ENCODE measurements at places on chromosomes 2 and 18. TPM values are rescaled to one million over a fixed set of nuclear protein-coding genes. Genes with fewer than 3 reads are reported as not detected.

The SERPINB13 gene
- total RNA-seq = not detected

The NDUFV2 gene
- 170 TPM for total RNA-seq

The SAG gene
- not detected for total RNA-seq

The FOXI3 gene
- not detected for total RNA-seq

The UGT1A5 gene
- total RNA-seq = 1.6 TPM

The CRYBA2 gene
- not detected for total RNA-seq

The TDRD15 gene
- total RNA-seq = 0.75 TPM

The MAP2 gene
- 0.70 TPM for total RNA-seq

The EPB41L5 gene
- 26.0 TPM for total RNA-seq

The PLGLB2 gene
- total RNA-seq = 103 TPM

The CDK5R2 gene
- not detected for total RNA-seq

The DPP10 gene
- 4.1 TPM for total RNA-seq

The ASB18 gene
- not detected for total RNA-seq

The ZNF512 gene
- 13.0 TPM for total RNA-seq

The LDLRAD4 gene
- 41.7 TPM for total RNA-seq

The RAB31 gene
- total RNA-seq = 11.6 TPM

The GCG gene
- total RNA-seq = not detected

The CRYGC gene
- total RNA-seq = not detected

The NLRC4 gene
- 2.9 TPM for total RNA-seq

The TRIP12 gene
- 114 TPM for total RNA-seq

The GCKR gene
- total RNA-seq = 9.6 TPM

The MATN3 gene
- 0.08 TPM for total RNA-seq

The KCNG2 gene
- 0.08 TPM for total RNA-seq

The MDH1 gene
- total RNA-seq = 96.9 TPM

The IGFBP5 gene
- total RNA-seq = 2.3 TPM

The VSNL1 gene
- total RNA-seq = 32.9 TPM

The IRS1 gene
- total RNA-seq = 11.6 TPM

Measured in liver (tissue), 10 donors.